ENCODE measurements at places on chromosomes 7 and 10.

- no peak for DNase-seq
Observed at GRCh38 chr10:32971536-32972091, 13.6 kb upstream of the ITGB1 start.

DNA sequence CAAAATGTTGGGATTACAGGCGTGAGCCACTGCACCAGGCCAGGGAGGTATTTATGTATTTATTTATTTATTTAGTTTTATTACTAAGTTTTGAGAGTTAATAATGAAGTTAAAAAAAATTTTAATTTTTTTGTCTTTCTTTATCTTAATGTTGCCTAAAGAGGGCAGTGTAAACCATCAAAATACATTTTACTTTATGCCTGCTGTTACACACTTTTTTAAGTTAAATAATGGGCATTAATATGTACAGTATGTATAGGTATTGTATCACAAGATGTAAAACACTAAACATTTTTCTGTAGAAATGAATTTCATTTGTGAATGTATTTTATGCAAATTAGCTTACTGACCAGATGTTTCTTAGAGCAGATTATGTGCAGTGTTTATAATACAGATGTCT is 129.4 kb downstream of the AASS start:
- no peak for DNase-seq

- DNase-seq, result no peak
Observed at GRCh38 chr7:39461263-39461820, 104.9 kb upstream of the YAE1 start.

DNA sequence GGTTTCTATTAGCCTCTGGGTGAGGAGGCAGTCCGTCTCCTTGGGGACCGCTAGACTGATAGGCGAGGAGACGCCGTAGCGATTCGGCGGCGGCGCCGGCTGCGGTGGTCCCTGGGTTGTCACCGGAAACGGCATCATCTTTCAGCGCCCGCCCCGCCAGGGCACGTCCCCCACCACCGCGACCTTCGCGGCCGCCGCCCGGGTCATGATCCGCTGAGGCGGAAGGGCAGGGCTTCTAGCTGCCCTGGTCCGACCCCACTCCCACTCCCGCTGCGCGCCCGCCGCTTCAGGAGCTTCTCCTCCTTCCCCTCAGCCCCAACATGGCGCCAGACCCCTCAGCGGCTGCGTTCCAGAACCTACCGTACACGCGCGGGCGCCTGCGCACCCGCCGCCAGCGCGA is at the start of gene PAPOLB:
TSS of gene PAPOLB (minus strand) at position 358 of the 400 bp plus-strand sequence. CDS start at position 138, 220 bp downstream.
- DNase-seq, result no peak

- DNase-seq, result no peak
Observed at GRCh38 chr10:71257319-71257997, 45.1 kb downstream of the UNC5B start.

DNA sequence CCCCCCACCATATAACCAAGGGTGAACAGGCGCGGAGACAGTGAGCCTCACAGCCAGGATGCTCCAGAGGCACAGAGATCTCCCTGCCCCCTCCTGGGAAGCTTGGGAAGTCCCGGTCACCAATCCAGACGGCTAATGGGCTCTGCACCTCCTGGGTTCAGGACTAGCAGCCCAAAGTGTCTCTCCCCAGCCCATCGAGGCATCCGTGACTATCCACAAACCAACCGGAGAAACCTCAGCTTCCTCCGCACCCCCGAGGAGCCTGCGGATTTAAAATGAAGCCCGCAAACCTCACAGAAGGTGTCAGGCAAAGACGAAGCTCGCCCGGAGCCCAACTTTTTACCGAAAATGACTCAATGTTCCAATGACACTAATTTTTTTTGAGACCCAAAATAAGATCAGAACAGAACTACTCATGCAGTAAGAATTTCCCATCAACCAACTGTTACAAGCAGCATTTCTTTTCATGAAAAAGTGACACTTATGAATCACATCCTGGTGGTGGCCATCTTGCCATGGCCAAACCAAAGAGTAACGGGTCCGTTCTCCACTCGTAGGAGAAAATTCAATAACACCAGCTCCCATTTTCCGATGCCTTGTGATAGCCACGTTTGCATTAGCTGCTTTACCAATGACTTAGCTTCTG is 6.0 kb downstream of the PDGFA start:
- DNase-seq, result no peak

DNA sequence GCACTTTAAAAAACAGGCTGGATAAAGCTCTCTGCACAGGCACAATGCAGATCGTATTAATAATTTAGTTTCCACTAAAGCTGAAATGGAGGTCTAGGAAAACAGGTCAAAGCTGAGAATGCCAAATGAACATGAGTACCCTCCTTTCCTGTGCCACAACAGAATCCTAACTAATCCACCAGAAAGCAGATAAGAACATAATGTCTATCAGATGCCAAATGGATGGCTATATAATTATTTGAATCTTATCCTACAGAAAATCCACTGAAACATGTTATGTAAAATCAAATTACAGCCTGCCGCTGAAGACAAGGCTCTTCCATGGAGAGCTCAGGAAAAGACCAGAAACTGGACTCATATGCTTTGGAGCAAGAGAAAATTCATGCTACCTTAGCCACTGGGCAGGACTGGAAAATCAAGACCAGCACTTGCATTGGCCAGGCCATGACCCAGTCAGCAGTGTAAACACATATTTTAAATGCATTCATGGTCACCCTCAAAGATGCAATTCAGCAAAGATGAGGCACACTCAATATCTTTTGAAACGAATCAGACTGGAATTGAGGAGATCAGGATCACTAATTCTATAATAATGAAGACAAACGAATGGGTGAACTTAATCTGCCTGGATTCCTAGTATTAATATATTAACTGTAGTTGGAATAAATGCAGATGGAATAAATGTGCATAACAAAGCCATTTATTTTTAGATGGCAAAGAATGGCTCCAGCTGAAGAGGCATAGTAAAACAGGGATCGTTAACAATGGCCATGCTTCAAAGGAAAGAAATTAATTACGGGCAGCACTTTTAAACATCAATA is 13.2 kb downstream of the ANK3 start:
- no peak for DNase-seq

DNA sequence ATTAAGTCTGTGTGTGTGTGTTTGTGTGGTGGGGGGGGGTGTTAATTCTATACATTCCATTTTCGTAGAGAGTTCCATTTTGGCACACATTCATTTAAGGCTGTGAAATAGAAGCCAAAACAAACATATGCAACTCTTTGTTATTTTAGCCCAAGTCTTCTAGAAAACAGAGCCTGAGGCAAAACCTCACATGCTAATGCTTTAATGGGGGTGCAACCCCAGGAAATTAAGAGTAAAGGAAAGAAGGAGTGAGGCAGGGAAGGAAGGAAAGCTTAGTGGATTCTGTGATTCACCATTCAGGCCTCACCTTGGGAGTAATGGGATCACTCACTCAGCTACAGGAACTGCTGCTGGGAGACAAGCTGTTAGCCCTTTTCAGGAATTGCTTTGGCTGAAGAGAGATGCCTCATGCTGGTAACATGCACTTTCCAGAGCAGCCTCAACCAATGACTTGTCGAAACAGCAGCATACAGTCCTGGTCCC is 73.0 kb upstream of the CTTNBP2 start:
- no peak for DNase-seq

DNA sequence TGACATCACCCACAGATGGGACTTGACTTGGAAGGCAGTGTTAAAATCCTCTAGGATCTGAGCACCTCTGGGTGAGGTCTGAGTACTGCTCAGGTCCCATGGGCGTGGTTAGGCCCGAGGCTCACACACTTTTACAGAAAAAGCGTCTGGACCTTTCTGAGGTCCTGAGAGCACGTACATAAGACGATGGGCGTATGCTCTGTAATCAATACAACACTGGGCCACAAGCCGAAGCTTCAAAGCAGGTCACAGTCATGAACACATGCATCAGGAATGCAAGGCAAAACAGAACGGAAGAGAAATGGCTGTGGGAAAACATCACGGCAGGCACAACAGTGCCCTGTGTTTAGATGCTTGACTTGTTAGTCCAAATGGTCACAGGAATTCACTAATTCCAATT is 112.2 kb downstream of the LARP4B start:
- no peak for DNase-seq

DNA sequence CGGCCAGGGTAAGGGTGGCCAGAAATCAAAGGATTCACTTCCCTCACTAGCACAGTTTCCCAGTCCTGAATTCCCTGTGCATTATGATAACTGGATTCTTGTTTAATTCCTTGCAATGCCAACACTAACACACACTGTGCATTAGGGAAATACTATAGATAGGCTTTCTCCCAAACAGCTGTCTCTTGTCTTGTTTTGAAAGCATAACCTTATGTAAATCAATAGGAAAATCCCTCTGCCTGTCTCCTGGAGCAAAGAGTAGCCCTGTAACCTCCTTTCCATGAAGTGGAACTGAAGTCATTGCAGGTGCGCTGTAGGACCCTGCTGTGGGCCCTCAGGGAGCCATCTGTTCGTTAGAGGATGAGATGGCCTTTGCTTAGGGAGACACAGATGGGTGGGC is 82.8 kb upstream of the FAM171A1 start:
- no peak for DNase-seq

DNA sequence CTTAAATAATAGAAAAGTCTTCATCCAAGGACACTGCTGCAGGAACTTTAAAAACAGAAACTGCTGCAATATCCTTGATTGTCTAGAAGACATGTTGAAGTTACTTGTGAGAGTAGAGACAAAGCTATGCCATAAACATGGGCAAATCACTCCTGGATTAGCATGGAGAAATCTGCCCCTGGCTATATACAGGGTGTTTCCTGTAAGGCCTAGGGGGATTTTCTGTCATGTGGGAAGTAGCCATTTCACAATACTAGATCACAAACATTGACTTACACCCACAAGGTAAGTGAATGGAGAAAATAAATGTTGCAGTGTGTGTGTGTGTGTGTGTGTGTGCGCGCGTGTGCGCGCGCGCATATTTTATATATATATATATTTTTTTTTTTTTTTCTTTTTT is 35.2 kb upstream of the PDK4 start:
- DNase-seq, result no peak

- no peak for DNase-seq
Observed at GRCh38 chr10:120483006-120483405, 26.0 kb downstream of the PLPP4 start.

DNA sequence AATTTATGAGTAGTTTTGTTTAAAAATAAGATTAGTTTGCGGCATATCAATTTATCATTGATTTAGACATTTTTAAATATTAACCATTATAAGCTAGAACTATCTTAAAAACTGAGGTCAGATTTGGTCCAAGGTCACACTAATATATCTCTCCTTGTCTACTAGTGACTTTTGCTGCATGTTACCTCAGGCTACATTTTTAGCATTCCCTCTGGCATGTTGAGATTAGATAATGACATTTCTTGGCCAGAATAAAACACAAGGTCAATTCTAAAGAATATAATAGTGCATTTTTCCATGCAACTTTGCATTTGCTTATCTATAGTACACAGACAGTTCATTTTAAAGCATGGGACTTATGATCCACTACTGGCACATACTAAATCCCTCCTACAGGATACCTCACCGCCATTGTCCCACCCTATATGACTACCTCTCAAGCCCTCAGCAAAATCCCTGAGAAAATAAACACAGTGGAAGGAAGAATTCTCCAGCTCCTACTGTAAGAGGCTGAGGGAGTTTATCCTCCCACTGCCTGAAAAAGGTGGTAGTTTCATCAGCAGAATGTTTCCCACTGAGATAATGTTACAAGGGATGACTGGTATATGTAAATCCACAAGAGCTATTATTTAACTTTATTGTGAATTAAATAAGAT is 816.4 kb downstream of the GRM8 start:
- DNase-seq, result no peak

DNA sequence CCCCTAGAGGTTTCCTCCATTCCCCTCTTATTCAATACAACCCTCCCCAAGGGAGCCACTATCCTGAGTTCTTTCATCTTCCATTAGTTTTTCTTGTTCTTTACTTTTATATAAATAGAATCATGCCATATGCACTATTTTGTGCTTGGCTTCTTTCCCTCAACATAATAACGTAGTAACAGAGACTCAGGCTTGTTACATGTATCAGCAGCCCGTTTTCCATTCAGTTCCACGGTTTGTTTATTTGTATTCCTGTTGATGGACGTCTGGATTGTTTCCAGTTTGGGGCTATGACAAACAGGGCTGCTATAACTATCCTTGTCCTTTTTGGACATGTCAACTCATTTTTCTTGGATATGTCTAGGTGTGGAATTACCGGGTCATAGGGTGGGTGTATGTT is 264.4 kb upstream of the MKI67 start:
- DNase-seq, result no peak

DNA sequence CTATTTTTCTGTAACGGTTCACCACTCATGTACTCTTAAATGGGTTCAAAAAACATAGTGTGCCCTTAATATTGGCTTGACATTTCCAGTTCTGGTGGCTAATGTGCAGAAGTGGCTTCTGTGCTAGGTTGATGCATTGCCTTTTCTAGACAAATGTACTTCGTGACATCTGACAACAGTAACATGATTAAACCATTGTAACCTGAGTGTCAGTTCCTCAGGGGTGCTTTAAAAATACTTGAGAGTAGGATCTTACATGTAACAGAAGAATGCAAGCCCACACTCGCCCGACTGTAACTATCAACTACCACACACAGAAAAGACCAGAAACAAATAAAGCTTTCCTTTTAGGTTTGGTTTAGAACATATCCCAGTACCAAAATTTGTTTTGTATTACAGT is 393.4 kb upstream of the NFE2L3 start:
- no peak for DNase-seq

DNA sequence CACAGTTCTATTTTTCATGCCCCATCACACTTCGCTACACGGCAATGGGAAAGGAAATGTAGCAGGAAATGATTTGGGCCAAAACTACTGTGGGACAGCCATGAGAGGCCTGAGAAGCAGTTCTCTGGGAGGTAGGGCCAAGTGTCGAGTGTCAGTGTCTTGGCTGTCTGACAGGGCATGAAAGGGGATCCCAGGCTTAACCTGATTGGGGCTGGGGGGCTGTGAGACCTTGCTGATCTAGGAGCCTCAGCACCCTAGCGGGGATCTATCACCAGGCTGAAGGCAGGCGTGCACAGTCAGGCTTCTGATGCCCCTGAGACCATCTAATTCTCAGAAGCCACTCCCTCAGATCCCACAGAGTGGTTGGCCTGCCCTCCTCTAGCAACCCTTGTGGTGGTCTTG is 58.2 kb upstream of the SLC25A13 start:
- no peak for DNase-seq
